ENCODE measurements at places on chromosomes 12 and 14. TPM values are rescaled to one million over a fixed set of nuclear protein-coding genes. Genes with fewer than 3 reads are reported as not detected.

DNA sequence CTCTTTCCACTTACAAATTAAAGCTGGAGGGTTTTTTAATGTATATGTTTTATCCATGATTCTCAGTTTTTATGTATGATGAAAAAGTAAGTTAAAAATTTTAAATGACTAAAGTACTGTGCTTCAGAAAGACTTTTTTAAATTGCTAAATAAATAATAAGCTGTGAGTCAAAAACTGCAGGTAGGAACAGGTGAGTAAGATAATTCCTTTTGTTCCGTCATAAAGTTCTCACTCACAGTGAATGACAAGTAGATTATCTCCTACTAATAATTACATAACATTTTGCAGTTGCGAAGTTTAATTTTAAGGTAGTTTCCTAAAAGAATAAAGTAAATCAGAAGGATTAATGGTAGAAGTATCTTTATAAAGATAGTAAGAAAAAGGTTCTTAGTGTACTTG lies 78.0 kb downstream of the PRKCH start:
- DNase-seq = no peak

DNA sequence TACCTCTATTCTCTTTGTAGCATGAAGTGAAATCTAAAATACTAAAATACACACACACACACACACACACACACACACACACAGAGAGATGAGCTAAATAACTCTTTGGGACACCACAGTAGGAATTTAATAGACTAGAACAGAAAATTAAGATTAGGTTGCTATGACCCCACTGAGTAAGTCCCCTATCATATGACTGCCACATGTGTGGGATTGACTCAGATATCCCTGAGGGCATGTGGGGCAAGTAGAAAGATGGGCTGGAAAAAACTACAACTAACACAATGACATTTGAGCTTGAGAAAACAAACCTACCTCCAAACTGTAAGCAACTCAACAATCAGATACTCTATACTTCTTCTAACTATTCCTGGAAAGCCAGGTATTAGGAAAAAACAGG lies 27.0 kb downstream of the SLC25A21 start:
- DNase-seq = no peak

DNA sequence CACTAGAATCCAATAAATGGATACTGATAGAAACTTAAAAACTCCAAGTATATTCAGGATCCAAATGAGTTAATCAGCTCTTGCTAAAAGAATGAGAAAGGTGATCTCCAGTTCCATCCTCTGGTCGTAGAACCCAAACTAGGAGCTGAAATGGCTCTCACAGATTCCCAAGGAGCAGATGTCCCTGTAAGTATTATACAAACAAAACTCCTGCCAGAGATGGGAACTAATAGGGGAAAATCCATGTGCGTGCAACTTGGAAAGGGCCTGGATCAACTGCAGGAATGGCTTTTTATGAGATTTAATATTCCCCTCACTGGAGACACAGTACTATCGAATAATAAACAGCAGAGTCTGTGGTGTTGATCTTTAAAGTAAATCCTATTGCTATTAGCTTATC lies 309.2 kb upstream of the TBX3 start:
- DNase-seq = no peak

DNA sequence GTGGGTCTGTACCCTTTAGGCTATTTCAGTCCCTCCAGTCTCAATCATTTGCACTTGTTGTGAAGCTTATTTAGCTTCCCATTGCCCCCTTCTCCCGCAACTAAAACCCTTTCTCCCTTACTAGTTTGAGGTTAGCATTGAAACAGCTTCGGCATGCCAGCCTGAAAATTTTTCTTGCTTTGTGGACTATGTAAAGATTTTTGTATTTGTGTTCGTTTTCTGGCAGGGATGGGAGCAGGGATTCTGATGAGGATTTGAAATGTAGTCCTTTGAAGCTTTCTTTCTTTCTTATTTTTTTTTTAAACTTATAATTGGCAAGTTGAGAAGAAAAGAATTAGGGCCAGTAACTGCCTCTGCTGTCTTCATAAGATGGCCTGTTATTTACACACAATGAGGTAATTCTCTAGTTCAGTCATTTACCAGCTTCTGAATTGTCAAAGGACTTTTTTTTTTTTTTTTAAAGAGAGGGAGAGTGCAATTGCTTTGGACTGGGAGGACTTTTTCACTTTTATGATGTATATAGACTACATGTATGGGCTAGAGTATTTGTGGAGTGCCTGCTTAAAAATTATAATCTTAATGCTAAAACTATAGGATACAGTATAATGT lies 29.0 kb downstream of the PALS1 start:
- no peak for DNase-seq

- DNase-seq = no peak
Measured at GRCh38 chr12:5388581-5389535, 43.0 kb upstream of the NTF3 start.

DNA sequence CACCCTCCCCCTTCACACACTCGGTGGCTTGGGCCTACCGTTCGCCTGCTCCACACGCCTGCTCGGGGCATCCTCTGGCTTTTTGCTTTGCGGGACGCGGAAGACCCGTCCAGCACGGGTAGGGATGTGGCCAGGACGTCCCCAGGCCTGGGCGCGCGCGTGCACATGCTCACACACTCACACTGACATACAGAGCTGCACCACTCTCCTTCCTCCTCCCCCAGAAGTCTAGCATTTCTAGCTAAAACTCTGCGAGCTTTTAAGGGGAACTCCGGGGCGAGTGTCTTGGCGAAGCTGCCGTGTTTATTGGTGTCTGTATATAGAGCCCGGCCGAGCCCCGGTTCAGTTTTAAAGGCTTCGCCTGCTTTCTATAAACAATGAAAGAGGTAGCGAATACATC lies 5.0 kb downstream of the TBX5 start:
- no peak for DNase-seq

DNA sequence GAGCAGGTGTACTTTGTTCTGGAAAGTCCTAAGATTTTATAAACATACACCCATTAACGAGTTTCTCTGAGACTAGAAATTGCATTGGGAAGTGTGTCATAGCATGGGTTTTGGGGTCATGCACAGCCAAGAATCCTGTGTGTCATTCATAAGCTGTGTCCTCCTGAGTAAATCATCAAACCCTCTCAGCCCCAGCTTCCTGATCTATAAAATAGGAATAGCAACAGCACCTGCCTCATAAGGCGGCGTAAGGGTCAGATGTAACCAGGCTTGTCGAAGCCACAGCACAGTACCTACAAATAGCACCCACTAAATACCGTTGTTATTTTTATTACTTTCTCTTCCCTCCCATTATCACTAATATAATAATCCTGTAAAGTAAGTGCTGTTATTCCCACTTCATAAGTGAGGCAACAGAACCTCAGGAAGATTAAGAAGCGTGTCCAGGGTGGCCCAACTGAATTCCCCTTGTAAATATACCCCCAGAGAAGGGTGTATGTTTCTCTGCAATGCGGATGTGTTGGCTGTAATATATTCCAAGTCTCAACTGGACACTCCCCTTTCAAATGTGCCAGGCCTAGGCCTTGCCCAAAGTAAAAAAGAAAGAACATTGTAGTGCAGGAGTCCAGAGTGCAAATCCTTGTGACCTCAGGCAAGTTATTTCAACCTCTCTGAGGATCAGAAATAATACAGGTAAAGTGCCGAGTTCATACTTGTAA lies 188.3 kb upstream of the BCL2L14 start:
- no peak for DNase-seq

DNA sequence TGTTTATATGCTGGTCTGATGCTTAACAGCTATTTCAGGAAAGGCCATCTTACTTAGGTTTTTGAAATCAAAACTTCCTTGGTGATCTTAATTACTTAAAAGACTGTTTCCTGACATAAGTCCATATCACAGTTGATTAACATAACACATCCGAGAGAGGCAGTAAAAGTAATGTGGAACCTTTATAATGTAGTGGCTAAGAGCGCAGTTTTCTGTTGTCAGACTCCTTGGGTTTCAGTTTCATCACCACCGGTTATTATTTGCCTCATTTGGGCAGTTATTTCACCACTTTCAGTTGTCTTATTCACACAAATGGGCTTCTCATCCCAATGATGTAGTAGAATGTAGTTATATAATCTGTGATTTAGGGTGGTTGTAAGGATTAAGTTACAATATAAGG lies 30.9 kb downstream of the TBC1D15 start:
- DNase-seq = no peak

DNA sequence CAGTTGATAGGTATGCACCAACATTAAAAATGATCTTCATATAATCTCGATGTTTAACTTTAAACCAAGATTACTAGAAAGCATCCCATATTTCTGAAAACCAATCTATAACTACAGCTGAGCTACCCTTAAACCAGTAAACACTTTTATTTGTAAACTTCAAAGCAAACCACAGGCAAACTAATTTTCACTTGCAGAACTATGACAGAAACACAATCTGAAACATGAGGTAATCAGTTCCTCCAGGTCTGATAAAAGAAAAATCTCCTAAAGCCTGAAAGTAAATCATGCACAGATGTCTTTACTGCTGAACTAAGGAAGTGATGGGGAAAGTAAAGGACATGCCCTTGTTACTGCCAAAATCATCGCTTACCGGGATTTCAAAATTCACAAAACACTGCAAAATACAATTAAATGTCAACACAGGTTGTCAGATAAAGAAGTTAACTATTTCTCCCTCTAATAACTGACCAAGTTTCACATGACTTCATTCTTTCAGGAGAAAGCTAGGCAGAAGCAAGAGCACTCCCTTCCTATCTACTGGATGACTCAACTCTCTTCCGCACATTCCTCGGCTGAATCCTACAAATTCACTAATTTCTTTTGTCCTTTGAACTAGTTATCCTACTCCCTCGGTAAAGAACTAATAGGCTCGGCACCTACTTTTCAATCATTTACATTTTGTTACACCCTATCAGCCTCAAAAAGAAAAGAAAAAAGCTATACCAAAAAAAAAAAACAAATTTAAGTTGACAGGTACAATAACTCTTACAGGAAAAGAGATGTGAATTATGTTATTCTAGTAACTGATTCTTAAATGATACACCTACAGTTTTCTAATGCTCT lies 1.4 kb downstream of the EEA1 start:
- DNase-seq = no peak

DNA sequence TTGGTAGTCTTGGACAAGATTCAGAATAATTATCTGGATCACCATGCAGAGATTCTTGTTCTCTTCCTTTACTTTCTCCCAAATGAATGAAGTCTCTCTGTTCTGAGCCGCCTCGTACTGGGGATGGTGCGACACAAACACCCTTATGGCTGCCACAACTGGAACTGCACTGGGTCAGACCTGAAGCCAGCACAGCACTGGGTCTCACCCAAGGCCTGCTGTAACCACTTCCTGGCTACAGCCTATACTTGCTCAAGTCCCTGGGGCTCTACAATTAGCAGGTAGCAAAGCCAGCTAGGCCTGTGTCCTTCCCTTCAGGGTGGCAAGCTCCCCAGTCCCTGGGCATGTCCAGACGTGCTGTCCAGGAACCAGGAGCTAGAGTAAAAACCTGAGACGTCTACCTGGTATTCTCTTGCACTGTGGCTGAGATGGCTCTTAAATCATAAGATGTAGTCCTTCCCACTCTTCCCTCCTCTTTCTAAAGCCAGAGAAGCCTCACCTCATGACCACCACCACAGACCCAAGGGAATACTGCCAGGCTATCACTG lies 27.6 kb downstream of the IFNG start:
- no peak for DNase-seq

GRCh38 chr12:17652436-17652835 lies 437.6 kb downstream of the RERGL start:
- no peak for DNase-seq

DNA sequence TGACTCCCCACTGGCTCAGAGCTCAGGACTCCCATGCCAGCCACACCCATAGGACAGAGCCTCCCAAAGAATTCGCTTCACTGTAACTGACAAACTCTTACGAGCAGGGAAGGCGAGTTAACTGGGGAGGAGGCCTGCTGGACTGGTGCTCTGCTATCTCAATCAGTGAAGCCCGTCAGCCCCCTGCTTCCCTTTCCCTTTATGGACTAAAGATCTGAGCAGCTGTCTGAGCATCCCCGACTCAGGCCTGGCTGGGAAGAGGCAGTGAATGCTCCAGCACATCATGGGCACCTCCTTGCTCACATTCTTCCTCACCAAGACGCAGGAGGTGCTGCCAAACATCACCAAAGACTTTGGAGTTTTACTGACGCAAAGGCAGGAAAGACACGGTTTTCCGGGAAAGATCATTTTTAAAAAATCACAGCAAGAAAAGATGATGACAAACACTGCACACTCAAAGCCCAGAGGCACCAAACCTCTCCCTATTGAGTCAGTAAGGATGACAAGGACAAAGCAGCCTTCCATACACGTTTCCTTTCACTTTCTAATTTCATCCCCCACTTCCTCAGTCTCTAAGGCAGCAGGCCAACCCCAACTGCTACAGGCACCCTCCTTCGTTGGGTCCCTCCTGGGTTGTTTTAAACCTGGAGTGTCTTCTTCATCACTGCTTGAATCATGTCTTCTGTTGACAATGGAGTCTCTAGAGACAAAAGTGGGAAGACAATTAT lies 45.0 kb upstream of the P2RX7 start:
- no peak for DNase-seq

- no peak for DNase-seq
Measured at GRCh38 chr12:50926415-50926814, 25.9 kb upstream of the HIGD1C start.

- DNase-seq = no peak
Measured at GRCh38 chr14:32808644-32809043, 130.0 kb upstream of the NPAS3 start.

DNA sequence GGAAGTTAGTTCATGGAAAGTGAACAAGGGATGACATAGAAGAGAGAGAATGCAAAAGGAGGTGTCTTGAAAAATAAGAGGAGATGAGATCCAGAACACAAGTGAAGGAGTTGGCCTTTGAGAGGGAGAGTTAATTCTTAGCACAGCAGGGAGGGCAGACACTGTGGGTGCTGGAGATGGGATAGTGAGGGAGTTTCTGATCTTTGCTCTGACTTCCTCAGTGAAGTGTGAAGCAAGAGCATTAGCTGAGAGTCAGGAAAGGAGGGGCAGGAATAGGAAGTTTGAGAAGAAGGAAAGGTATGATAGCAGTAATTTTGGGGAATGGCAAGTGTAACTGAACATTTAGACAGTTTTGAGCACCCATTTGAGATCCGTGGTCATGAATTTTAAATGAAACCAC lies 75.8 kb upstream of the COCH start:
- no peak for DNase-seq

- no peak for DNase-seq
Measured at GRCh38 chr14:31142455-31143087, 65.0 kb downstream of the HECTD1 start.

- DNase-seq = no peak
Measured at GRCh38 chr14:101781240-101782061, 19.9 kb downstream of the PPP2R5C start.

DNA sequence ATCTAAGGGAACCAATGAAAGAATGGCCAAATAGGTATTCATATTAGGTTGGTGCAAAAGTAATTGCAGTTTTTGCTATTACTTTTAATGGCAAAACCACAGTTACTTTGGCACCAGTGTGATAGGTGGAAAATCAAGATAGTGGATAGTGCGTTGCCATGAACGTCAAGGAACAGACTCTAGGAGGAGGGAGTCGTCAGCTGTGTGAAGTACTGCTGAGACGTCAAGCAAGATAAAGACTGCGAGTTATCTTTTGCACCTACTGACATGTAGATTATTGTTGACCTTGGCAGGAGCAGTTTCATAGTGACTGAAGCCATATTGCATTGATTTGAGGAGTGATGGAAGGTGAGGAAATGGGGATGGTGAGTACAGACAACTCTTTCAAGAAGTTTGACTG lies 8.3 kb downstream of the YLPM1 start:
- no peak for DNase-seq

The SPATA7 gene
- 19.4 TPM for total RNA-seq

The ANO4 gene
- 0.23 TPM for total RNA-seq

The DHH gene
- 1.5 TPM for total RNA-seq

The KLRC1 gene
- total RNA-seq = not detected

The KRT6C gene
- total RNA-seq = not detected

The HOXC9 gene
- total RNA-seq = 6.3 TPM

The PTPRQ gene
- total RNA-seq = not detected

The RTL1 gene
- 0.09 TPM for total RNA-seq

Data from neural crest cell (in vitro differentiated cells).